ENCODE measurements at places on chromosomes 12 and 14.

DNA sequence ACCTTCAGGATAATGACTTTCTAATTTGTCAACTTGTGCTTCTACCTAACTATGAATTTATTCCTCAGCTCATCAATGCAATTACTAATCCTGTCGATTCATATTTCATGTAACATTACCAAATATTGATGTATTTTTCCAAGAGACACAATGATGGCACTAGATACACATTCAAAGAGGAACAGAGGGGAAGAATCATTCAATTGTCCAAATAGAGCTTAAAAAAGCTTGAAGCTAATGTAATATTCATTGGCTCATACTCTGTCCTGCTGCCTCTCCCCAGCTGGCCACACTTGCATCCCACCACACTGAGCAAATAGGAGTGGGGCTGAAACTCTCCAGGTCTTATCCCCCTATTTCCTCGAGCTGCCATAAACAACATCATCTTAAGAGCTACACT lies 9.3 kb downstream of the TESPA1 start:
- H3K4me1 ChIP-seq, result peaks cover 91% of the 10 kb centered on the region
- peaks cover 92% of the 10 kb centered on the region for H3K36me3 ChIP-seq
- peak overlapping the region; percentile 56 for H3K27ac ChIP-seq

DNA sequence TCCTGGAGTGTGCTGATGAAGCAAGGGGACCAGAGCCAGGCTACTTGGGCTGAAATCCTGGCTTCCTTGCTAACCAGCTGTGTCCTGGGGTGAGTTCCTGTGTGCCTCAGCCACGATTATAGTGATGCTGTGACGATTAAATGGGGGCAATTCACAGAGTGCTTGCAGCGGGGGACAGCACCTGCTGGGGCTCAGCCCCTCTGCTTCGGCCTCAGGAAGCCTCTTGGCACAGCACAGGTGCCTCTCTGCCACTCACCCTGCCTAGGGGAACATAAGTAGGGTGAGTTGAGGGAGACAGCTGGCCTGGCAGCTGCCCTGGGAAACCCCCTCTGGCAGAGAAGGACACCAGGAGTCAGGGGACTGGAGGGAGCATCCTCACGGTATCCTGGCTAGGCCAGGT lies 9.4 kb downstream of the KRT80 start:
- no peaks in the 10 kb centered on the region for H3K36me3 ChIP-seq
- DNase-seq, result no peak
- no peaks in the 10 kb centered on the region for H3K27me3 ChIP-seq
- no peak overlapping the region for H3K4me3 ChIP-seq

GRCh38 chr12:62292761-62293344 lies 32.6 kb downstream of the USP15 start:
- H3K4me3 ChIP-seq, result no peak overlapping the region
- H3K27me3 ChIP-seq, result no peaks in the 10 kb centered on the region
- H3K27ac ChIP-seq, result no peak overlapping the region
- H3K4me1 ChIP-seq, result peaks cover 60% of the 10 kb centered on the region
- no peak for DNase-seq
- peaks cover 77% of the 10 kb centered on the region for H3K36me3 ChIP-seq

DNA sequence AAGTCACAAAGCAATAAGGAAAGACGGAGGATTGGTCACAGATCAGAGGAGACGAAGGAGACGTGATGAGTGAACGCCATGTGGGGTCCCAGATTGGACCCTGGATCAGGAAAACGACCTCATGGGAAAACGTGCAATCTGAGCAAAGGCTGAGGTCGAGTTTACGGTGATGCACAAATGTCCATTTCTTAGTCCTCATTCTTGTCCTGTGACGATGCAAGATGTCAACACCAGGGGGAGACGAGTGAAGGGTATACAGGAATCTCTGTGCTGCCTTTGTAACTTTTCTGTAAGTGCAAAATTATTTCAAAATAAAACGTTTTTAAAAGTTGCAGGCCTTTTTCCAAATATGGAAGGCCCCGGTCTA lies 329.8 kb downstream of the MED13L start:
- no peaks in the 10 kb centered on the region for H3K4me1 ChIP-seq
- H3K36me3 ChIP-seq, result no peaks in the 10 kb centered on the region
- no peak overlapping the region for H3K4me3 ChIP-seq
- DNase-seq, result no peak

DNA sequence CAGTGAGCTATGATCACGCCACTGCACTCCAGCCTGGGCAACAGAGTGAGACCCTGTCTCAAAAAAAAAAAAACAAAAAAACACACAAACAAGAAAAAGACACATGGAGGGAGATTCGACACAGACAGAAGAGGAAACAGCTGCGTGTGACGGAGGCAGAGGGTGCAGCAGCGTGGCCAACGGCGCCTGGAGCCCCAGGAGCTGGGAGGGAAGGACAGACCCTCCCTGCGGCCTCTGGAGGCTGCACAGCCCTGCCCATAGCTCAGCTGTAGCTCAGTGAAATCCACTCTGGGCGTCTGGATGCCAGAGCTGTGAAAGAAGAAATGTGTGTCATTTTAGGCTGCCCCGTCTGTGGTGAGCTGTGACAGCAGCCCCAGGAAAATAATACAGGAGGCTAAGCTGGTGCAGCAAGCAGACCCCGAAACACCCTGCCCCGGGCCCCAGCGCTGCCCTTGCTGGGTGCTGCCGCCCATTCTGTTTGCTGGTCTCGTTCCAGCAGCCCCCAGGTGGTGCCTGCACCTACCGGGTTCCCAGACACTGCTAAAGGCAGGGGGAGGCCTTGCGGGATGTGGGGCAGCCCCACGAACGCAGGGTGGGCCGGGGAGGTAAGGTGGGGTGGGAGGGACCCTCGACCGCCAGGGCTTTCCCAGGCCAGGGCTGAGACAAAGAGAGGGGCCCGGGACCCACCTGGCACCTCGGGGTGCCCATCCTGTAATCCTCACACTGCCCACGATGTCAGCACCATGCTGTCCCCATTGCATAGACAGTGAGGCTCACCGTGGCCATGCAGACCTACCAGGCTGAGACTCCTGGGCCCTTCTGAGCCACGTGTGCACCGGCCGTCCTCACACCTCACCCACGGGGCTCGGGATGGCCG lies 21.2 kb downstream of the GALNT9 start:
- no peaks in the 10 kb centered on the region for H3K36me3 ChIP-seq
- no peaks in the 10 kb centered on the region for H3K4me1 ChIP-seq
- H3K4me3 ChIP-seq, result no peak overlapping the region
- no peaks in the 10 kb centered on the region for H3K27me3 ChIP-seq
- no peak overlapping the region for H3K27ac ChIP-seq
- DNase-seq, result no peak

- no peaks in the 10 kb centered on the region for H3K36me3 ChIP-seq
- no peak for DNase-seq
- H3K4me3 ChIP-seq, result no peak overlapping the region
- H3K4me1 ChIP-seq, result no peaks in the 10 kb centered on the region
- H3K27ac ChIP-seq, result no peak overlapping the region
Observed at GRCh38 chr12:64912516-64913255, 88.2 kb downstream of the TBC1D30 start.

GRCh38 chr14:94373708-94374107 lies 14.7 kb downstream of the SERPINA1 start:
- H3K4me1 ChIP-seq, result no peaks in the 10 kb centered on the region
- no peak overlapping the region for H3K4me3 ChIP-seq
- no peak for DNase-seq

DNA sequence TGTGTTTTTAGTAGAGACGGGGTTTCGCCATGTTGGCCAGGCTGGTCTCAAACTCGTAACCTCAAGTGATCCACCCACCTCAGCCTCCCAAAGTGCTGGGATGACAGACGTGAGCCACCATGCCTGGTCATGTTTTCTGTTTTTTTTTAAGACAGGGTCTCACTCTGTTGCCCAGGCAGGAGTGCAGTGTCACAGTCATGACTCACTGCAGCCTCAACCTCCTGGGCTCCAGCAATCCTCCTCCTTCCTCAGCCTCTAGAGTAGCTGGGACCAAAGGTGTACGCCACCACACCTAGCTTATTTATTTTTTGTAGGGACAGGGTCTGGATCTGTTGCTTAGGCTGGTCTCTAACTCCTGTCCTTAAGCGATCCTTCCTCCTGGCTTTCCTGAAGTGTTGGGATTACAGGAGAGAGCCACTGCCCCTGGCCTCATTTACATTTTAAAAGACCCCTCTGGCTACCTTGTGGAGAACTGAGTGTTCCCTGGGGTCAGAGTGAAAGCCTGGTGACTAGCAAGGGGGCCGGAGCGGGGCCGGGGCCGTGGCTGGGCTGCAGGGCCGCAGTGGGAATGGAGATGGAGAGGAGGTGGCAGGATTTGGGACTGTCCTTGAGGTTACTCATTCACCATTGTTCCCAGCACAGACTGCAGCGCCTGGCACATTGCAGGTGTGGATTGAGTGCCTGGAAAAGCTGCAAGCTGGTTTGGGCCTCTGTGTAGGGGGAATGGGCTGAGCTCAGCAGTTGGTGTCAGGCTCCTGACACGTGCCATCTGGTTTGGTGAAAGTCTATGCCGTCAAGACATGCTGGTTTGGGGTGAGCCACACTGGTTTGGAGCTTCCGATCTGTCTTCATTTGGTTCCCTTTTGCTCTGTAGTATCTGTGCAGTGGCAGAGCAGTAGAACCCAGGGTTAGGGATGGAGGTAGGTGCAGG lies 18.1 kb downstream of the KMT5A start:
- DNase-seq, result no peak
- peaks cover 39% of the 10 kb centered on the region for H3K36me3 ChIP-seq
- H3K4me3 ChIP-seq, result no peak overlapping the region
- no peaks in the 10 kb centered on the region for H3K4me1 ChIP-seq
- H3K27me3 ChIP-seq, result no peaks in the 10 kb centered on the region

DNA sequence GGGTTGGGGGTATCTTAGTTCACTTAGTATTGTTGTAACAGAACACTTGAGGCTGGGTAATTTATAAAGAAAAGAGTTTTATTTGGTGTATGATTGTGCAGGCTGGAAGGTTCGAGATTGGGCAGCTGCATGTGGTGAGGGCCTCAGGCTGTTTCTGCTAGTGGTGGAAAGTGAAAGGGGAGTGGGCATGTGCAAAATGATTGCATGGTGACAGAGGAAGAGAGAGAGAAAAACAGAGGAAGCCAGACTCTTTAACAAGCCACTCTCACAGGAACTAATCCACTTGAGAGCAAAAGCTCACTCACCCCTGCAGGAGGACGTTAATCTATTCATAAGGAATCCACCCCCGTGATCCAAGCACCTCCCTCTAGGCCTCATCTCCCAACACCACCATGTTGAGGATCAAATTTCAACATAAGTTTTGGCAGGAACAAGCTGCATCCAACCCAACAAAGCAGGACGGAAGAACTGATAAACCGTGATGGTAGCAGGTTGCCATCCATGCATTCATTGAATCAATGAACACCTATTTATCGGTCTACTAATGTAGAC lies 165.0 kb upstream of the GZMB start:
- no peak overlapping the region for H3K4me3 ChIP-seq
- no peaks in the 10 kb centered on the region for H3K36me3 ChIP-seq
- DNase-seq, result no peak
- H3K27me3 ChIP-seq, result peaks cover 4% of the 10 kb centered on the region

- peaks cover 3% of the 10 kb centered on the region for H3K27me3 ChIP-seq
- peaks cover 12% of the 10 kb centered on the region for H3K4me1 ChIP-seq
- H3K36me3 ChIP-seq, result no peaks in the 10 kb centered on the region
- no peak overlapping the region for H3K27ac ChIP-seq
Observed at GRCh38 chr14:71130491-71131179, 223.4 kb downstream of the PCNX1 start.

DNA sequence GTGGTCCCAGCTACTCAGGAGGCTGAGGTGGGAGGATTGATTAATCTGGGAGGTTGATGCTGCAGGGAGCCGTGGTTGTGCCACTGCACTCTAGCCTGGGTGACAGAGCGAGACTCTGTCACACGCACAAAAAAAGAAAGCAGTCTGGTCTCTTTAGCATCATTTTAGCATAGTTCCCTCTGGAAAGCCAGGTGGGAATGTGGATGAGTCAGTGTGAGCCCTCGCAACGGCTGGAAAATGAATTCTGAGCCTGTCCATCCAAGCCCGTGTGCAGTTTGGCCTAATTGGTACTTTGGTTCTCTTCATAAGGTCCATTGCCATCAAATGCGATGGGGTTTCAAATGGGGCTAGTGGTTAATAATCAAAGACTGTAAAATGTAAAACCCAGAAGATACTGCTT lies 2.4 kb downstream of the MYL2 start:
- H3K4me1 ChIP-seq, result no peaks in the 10 kb centered on the region
- H3K27ac ChIP-seq, result no peak overlapping the region
- no peaks in the 10 kb centered on the region for H3K36me3 ChIP-seq
- DNase-seq, result no peak
- H3K4me3 ChIP-seq, result no peak overlapping the region

GRCh38 chr14:60114881-60115280 lies 23.2 kb downstream of the PCNX4 start:
- no peak for DNase-seq
- peaks cover 18% of the 10 kb centered on the region for H3K4me1 ChIP-seq
- no peaks in the 10 kb centered on the region for H3K27me3 ChIP-seq

- peaks cover 2% of the 10 kb centered on the region for H3K27me3 ChIP-seq
- peaks cover 7% of the 10 kb centered on the region for H3K36me3 ChIP-seq
- peaks cover 17% of the 10 kb centered on the region for H3K4me1 ChIP-seq
- H3K27ac ChIP-seq, result no peak overlapping the region
- H3K4me3 ChIP-seq, result no peak overlapping the region
Observed at GRCh38 chr14:44895716-44896115, 66.0 kb downstream of the KLHL28 start.

GRCh38 chr14:69246331-69246730 lies 13.6 kb upstream of the GALNT16 start:
- H3K36me3 ChIP-seq, result no peaks in the 10 kb centered on the region
- no peaks in the 10 kb centered on the region for H3K4me1 ChIP-seq
- DNase-seq, result no peak

GRCh38 chr14:89781046-89781445 lies 173.5 kb downstream of the EFCAB11 start:
- no peak overlapping the region for H3K27ac ChIP-seq
- H3K27me3 ChIP-seq, result peaks cover 2% of the 10 kb centered on the region
- no peak overlapping the region for H3K4me3 ChIP-seq
- no peaks in the 10 kb centered on the region for H3K36me3 ChIP-seq
- H3K4me1 ChIP-seq, result no peaks in the 10 kb centered on the region

- H3K27me3 ChIP-seq, result peaks cover 9% of the 10 kb centered on the region
- H3K4me1 ChIP-seq, result peaks cover 9% of the 10 kb centered on the region
- H3K4me3 ChIP-seq, result no peak overlapping the region
- no peaks in the 10 kb centered on the region for H3K36me3 ChIP-seq
- H3K27ac ChIP-seq, result no peak overlapping the region
Observed at GRCh38 chr12:124738636-124739467, 124.8 kb downstream of the SCARB1 start.

DNA sequence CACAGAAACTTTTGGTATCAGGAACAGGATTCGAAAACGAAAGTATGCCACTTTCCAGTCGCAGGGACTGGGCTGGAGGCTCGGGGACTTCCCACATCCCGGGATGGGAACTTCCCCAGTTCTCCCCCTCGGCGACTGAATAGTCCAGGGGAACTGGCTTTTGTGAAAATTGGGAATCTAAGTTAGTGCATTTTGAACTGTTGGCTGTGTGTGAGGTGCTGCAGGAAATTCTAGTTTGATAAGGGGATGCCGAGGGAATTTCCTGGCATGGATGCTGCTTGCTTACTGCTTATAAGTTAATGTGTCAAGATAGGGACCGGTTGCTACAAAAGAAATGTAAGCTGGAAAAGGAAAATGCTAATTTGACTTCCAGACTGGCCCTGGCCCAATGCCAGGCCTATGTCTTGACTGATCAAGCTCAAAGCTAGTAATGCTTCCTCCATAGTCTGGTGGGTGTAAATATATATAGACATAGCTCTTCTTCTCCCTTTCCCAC lies 73.4 kb upstream of the EIF5 start:
- no peaks in the 10 kb centered on the region for H3K4me1 ChIP-seq
- no peak for DNase-seq
- H3K27me3 ChIP-seq, result peaks cover 30% of the 10 kb centered on the region
